ENCODE measurements at places on chromosomes 7 and 10.

GRCh38 chr7:26091933-26092332 is 60.1 kb upstream of the NFE2L3 start:
- peak overlapping the region; percentile 26 for H3K27ac ChIP-seq
- DNase-seq, result no peak
- H3K27me3 ChIP-seq, result no peaks in the 10 kb centered on the region
- H3K4me3 ChIP-seq, result no peak overlapping the region
- H3K36me3 ChIP-seq, result no peaks in the 10 kb centered on the region
- peaks cover 11% of the 10 kb centered on the region for H3K4me1 ChIP-seq

DNA sequence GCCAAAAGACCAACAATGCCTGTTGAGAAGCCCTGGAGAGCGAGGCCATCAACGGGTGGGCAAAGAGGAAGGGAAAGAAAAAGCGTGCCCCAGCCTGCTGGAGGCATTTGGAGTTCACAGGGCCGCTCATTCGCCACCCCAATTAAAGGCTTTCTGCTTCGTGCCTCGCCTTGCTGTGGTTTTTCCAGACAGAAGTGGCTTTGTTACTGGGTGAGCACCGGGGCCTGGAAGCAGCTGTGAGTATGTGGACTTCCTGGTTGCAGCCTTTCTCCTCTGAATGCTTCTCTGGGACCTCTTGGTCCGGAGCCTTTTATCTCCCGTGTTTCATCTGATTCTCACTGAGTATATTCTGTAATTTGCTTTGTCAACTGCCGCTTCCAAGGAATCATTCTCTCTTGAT is 118.1 kb upstream of the EGR2 start:
- H3K4me1 ChIP-seq, result no peaks in the 10 kb centered on the region
- peaks cover 14% of the 10 kb centered on the region for H3K27me3 ChIP-seq
- no peaks in the 10 kb centered on the region for H3K36me3 ChIP-seq
- no peak overlapping the region for H3K4me3 ChIP-seq
- DNase-seq, result no peak

- H3K27me3 ChIP-seq, result peaks cover 12% of the 10 kb centered on the region
- no peak overlapping the region for H3K4me3 ChIP-seq
- no peak for DNase-seq
- H3K27ac ChIP-seq, result no peak overlapping the region
- H3K36me3 ChIP-seq, result peaks cover 6% of the 10 kb centered on the region
Observed at GRCh38 chr10:46171661-46172060, 115.1 kb upstream of the ANTXRL start.

- no peaks in the 10 kb centered on the region for H3K4me1 ChIP-seq
- H3K36me3 ChIP-seq, result no peaks in the 10 kb centered on the region
- DNase-seq, result no peak
- H3K4me3 ChIP-seq, result no peak overlapping the region
Observed at GRCh38 chr7:97342512-97342911, 225.0 kb downstream of the SDHAF3 start.

- peak overlapping the region; percentile 80 for H3K27ac ChIP-seq
- no peak for DNase-seq
- peaks cover 77% of the 10 kb centered on the region for H3K4me1 ChIP-seq
Observed at GRCh38 chr7:132436121-132436520, 140.1 kb downstream of the PLXNA4 start.

GRCh38 chr10:77105761-77106221 is 531.8 kb downstream of the KCNMA1 start:
- no peak for DNase-seq
- peaks cover 6% of the 10 kb centered on the region for H3K27me3 ChIP-seq
- no peaks in the 10 kb centered on the region for H3K36me3 ChIP-seq

GRCh38 chr10:22244001-22244400 is 26.2 kb upstream of the EBLN1 start:
- peaks cover 13% of the 10 kb centered on the region for H3K4me1 ChIP-seq
- H3K27ac ChIP-seq, result no peak overlapping the region
- DNase-seq, result no peak
- H3K4me3 ChIP-seq, result no peak overlapping the region
- peaks cover 16% of the 10 kb centered on the region for H3K27me3 ChIP-seq

GRCh38 chr10:44569193-44570091 is 184.5 kb upstream of the CXCL12 start:
- H3K27ac ChIP-seq, result no peak overlapping the region
- H3K4me3 ChIP-seq, result no peak overlapping the region
- H3K4me1 ChIP-seq, result peaks cover 7% of the 10 kb centered on the region
- H3K36me3 ChIP-seq, result no peaks in the 10 kb centered on the region
- no peaks in the 10 kb centered on the region for H3K27me3 ChIP-seq

DNA sequence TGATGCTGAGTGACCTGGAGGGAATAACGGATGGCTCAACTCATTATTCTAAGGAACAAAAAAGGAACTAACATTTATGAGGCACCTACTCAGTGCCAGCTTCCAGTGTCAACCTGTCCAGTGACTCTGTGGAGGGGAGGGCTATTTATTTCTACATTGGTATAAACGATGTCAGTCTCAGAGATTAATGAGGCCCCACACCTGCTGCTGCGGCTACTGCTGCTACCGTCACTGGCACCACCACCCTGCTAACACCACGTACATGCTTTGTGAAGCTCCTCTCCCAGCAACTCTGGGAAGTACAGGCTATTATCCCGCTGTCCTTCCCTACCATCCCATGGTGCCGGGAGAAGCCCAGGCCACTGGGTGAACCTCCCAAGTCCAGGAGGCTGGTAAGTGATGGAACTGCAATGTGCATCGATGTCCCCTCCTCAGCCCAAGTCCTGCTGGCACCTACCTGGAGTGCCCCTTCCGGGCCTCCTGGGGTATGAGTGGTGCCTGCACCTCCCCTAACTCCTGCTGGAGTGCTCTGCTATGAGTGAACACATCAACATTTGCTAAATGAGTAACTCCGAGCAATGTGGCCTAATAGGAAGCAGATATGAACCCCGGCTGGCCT is 101.5 kb downstream of the ARHGAP22 start:
- H3K36me3 ChIP-seq, result no peaks in the 10 kb centered on the region
- DNase-seq, result no peak
- H3K27me3 ChIP-seq, result no peaks in the 10 kb centered on the region
- no peak overlapping the region for H3K27ac ChIP-seq
- H3K4me1 ChIP-seq, result no peaks in the 10 kb centered on the region
- H3K4me3 ChIP-seq, result no peak overlapping the region

DNA sequence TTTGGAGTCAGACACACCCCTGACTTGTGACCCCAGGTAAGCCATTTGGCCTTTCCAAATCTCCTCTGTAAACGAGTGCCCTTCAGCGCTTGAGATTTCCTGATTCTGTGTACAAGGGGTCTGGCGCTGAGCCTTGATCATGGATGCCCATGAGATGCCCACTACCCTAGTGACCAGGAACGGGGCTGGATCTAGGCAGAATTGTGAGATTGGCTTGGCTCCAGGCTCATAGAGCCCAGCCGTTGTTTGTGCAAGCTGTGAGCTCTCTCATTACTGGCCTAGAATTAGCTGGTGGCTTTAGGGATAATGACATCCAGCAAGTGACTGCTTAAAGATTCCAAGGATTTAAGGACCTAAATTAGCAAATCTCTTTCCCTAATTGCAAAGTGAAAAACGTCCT is 84.9 kb downstream of the CAMK1D start:
- H3K27me3 ChIP-seq, result no peaks in the 10 kb centered on the region
- no peak overlapping the region for H3K27ac ChIP-seq
- no peak for DNase-seq
- peaks cover 11% of the 10 kb centered on the region for H3K4me1 ChIP-seq
- H3K36me3 ChIP-seq, result peaks cover 5% of the 10 kb centered on the region

DNA sequence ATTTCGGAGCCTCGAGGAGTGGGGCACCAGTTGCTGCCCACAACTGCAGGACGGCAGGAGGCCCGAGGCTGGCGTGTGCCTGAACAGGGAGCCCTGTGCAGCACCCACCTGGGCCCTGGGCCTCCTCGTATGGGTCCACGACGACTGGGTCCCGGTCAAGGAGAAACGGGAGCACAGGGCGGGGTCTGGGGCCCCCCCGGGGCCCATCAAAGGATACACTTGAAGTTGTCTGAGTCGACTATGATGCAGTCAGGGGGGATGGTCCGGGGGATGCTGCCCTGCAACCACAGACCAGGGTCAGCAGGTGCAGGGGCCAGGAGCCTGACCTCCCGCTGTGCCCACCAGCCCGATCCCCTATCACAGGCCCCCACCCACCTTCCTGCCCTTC is 28.5 kb upstream of the NKX6-2 start:
- no peak overlapping the region for H3K4me3 ChIP-seq
- DNase-seq, result no peak
- peaks cover 22% of the 10 kb centered on the region for H3K27me3 ChIP-seq
- H3K4me1 ChIP-seq, result no peaks in the 10 kb centered on the region

- DNase-seq, result no peak
- no peaks in the 10 kb centered on the region for H3K27me3 ChIP-seq
- no peaks in the 10 kb centered on the region for H3K36me3 ChIP-seq
- H3K4me1 ChIP-seq, result peaks cover 10% of the 10 kb centered on the region
Observed at GRCh38 chr7:1580422-1581030, 10.7 kb upstream of the PSMG3 start.

- no peaks in the 10 kb centered on the region for H3K27me3 ChIP-seq
- no peaks in the 10 kb centered on the region for H3K36me3 ChIP-seq
- DNase-seq, result no peak
- no peak overlapping the region for H3K27ac ChIP-seq
- H3K4me1 ChIP-seq, result no peaks in the 10 kb centered on the region
- H3K4me3 ChIP-seq, result no peak overlapping the region
Observed at GRCh38 chr7:31720366-31720765, 33.4 kb downstream of the PPP1R17 start.

- DNase-seq, result no peak
- peaks cover 3% of the 10 kb centered on the region for H3K27me3 ChIP-seq
- H3K36me3 ChIP-seq, result no peaks in the 10 kb centered on the region
- H3K27ac ChIP-seq, result no peak overlapping the region
Observed at GRCh38 chr7:4022265-4022664, 659.8 kb upstream of the FOXK1 start.

GRCh38 chr10:110305767-110306451 is 1.2 kb upstream of the SMNDC1 start:
- peak; percentile 64 for DNase-seq
- peaks cover 28% of the 10 kb centered on the region for H3K4me1 ChIP-seq
- H3K4me3 ChIP-seq, result peak overlapping the region; percentile 90
- H3K36me3 ChIP-seq, result peaks cover 27% of the 10 kb centered on the region
- H3K27me3 ChIP-seq, result no peaks in the 10 kb centered on the region
- H3K27ac ChIP-seq, result peak overlapping the region; percentile 85

- no peaks in the 10 kb centered on the region for H3K36me3 ChIP-seq
- no peaks in the 10 kb centered on the region for H3K4me1 ChIP-seq
- H3K27ac ChIP-seq, result no peak overlapping the region
- no peaks in the 10 kb centered on the region for H3K27me3 ChIP-seq
Observed at GRCh38 chr10:87608756-87609155, 50.9 kb upstream of the PAPSS2 start.

GRCh38 chr7:118219157-118219512 is 5.4 kb upstream of the ANKRD7 start:
- no peak overlapping the region for H3K4me3 ChIP-seq
- no peaks in the 10 kb centered on the region for H3K36me3 ChIP-seq
- H3K27ac ChIP-seq, result no peak overlapping the region
- DNase-seq, result no peak
- peaks cover 12% of the 10 kb centered on the region for H3K27me3 ChIP-seq
- H3K4me1 ChIP-seq, result peaks cover 8% of the 10 kb centered on the region

- H3K27me3 ChIP-seq, result no peaks in the 10 kb centered on the region
- H3K36me3 ChIP-seq, result no peaks in the 10 kb centered on the region
- no peaks in the 10 kb centered on the region for H3K4me1 ChIP-seq
- H3K4me3 ChIP-seq, result no peak overlapping the region
Observed at GRCh38 chr7:110281362-110281761, 809.6 kb upstream of the LRRN3 start.

- DNase-seq, result no peak
- no peaks in the 10 kb centered on the region for H3K36me3 ChIP-seq
- peaks cover 4% of the 10 kb centered on the region for H3K4me1 ChIP-seq
- H3K27me3 ChIP-seq, result no peaks in the 10 kb centered on the region
- H3K4me3 ChIP-seq, result no peak overlapping the region
Observed at GRCh38 chr7:138738114-138738513, 37.0 kb upstream of the SVOPL start.

GRCh38 chr7:127600885-127601284 is 7.3 kb downstream of the FSCN3 start:
- DNase-seq, result no peak
- H3K4me3 ChIP-seq, result no peak overlapping the region
- peaks cover 16% of the 10 kb centered on the region for H3K27me3 ChIP-seq
- H3K27ac ChIP-seq, result no peak overlapping the region
- no peaks in the 10 kb centered on the region for H3K4me1 ChIP-seq
- H3K36me3 ChIP-seq, result no peaks in the 10 kb centered on the region

DNA sequence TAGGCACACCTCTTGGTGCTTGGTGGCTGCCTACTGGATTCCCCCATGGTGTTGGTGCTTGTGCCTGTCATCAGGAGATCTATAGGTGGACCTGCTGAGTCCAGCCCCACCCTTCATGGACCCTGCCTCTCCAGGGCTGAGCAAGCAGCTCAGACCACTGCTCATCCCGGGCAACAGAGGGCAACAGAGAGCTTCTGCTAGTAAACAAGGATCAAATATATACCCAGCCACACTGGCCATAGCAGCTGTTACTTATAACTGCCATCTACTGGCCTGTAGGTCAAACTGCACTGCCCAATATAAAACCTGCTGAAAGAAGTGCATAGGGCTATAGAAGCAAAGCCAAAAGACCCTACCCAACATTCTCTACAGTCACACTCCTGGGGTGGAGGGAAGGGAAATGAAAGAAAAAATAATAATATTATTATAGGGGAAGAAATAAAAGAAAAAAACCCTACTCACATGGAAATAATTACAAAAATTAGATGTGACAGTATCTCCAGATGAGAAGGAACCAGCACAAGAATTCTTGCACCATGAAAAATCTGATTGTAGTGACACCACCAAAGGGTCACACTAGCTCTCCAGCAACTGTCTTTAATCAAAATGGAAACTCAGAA is 54.9 kb upstream of the ZNF800 start:
- no peak overlapping the region for H3K4me3 ChIP-seq
- H3K4me1 ChIP-seq, result no peaks in the 10 kb centered on the region
- H3K36me3 ChIP-seq, result no peaks in the 10 kb centered on the region
- DNase-seq, result peak; percentile 68

- no peak for DNase-seq
- H3K27ac ChIP-seq, result no peak overlapping the region
- H3K27me3 ChIP-seq, result peaks cover 29% of the 10 kb centered on the region
- H3K36me3 ChIP-seq, result no peaks in the 10 kb centered on the region
- no peak overlapping the region for H3K4me3 ChIP-seq
Observed at GRCh38 chr7:127154101-127154500, 98.6 kb downstream of the GRM8 start.

DNA sequence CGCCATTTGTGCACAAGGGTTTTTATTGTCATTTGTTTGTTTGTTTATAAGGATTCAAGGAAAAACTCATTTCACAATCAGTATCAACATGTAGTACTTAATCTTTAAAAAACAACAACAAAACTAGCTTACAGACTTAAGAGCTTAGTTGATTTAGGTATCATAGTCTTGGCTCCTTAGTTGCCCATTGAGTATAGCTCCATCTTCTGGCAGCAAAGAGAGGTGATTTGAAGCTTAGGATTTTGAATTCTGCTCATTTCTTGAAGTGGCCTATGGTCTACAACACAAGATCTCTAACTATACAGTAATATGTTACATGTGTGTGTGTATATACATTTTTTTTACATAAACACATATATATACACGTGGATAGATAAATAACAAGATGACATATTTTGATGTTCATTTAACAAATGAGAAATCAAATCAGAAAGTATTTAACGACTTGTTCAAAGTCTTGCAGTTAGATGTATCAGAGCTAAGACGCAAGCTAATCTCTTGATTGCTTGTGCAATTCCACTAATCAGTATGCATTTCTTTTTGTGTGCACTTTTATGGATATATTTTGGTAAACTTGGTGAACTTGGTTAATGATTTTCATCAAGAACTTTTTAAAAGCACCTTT is 307.3 kb downstream of the CAMK1D start:
- no peaks in the 10 kb centered on the region for H3K27me3 ChIP-seq
- H3K36me3 ChIP-seq, result peaks cover 6% of the 10 kb centered on the region
- DNase-seq, result no peak
- peak overlapping the region; percentile 83 for H3K27ac ChIP-seq
- H3K4me3 ChIP-seq, result peak overlapping the region; percentile 48
